Stimulated activated CD4-positive, alpha-beta T cell treated with anti-CD3 and anti-CD28 coated beads, Interleukin-1b, Interleukin-23, amount 100 ng/mL, for 48 hours (primary cell): ENCODE measurements at places on chromosomes 2 and 18.

- DNase-seq = no peak
Measured at GRCh38 chr2:88003074-88003755, 13.1 kb downstream of the RNU2-63P start.

DNA sequence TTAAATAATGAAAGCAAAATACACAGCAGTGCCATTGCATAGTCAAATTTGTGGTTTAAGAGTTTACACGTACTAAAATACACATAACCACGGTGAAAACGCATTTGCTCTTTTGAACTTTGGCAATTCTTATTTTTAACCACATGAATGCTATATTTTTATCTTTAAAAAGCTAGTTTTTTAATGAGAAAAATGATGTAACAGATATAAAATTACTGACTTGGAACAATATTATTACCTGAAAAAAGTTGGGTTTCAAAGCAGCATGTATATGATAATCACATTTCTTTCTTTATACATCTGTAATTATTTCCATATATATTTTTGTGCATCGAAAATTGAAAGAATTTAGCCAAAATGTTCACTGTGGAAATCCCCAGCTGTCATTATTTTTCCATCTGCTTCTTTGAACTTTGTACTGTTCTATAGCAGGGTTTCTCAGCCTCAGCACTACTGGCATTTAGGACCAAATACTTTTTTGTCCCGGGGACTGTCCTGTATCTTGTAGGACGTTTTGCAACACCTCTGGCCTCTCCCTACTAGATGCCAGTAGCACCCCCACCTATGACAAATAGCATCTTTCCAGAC, 75.9 kb upstream of the CAB39 start:
- no peak for DNase-seq

DNA sequence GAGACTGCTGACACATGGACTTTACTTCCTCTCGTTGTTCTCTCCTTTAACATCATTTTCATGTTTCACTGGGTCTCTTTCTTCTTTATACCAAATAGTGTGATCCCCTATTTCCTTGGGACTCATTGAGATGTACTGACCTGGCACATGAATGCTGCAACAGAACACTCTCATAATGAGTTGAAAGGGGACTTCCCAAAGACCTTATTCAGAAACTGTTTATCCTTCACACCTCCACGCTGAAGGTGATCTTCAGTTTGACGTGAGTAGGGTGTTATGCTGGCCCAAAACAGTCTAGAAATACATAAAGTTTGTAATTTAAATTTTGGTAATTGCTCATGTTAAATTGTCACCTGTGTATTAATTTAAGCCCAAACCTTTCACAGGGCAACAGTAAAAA, 1096.8 kb upstream of the GYPC start:
- no peak for DNase-seq

DNA sequence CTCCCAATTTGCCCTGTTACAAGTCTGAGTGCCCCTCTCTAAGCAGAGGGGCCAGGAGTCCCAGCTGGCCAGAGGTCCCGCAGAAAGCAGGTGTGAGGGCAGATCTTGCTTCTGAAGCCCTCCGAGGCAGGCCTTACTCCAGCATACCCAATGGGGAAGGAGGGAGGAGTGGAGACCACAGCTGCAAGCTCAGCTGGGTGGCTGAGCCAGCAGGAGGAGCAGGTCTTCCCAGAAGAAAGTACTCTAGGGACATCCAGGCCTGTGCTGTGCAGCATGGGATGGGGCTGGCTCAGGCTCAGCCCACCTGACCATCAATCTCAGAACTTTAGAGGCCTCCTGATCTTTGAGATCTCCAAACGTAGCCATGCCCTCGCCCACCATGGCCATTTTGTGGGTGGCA, 31.3 kb downstream of the PLB1 start:
- DNase-seq = no peak

- no peak for DNase-seq
Measured at GRCh38 chr2:216967889-216968288, 108.0 kb upstream of the TNP1 start.

DNA sequence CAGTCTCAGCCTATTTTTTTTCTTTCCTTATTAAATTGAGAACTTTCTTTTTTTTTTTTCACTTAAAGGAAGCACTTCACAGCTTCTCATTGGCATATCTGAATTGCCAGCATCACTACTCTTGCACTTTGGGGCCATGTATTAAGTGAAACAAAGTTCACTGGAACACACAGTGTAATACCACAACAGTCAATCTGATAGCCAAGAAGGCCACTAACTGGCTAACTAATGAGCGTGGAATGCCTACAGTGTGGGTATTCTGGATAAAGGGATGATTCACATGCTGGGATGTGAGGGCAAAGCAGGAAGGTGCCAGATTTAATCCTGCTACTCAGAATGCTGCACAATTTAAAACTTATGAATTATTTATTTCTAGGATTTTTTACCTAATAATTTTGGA, 11.7 kb upstream of the C18orf63 start:
- DNase-seq = no peak

GRCh38 chr2:32931945-32932709, 14.6 kb upstream of the LTBP1 start:
- no peak for DNase-seq

DNA sequence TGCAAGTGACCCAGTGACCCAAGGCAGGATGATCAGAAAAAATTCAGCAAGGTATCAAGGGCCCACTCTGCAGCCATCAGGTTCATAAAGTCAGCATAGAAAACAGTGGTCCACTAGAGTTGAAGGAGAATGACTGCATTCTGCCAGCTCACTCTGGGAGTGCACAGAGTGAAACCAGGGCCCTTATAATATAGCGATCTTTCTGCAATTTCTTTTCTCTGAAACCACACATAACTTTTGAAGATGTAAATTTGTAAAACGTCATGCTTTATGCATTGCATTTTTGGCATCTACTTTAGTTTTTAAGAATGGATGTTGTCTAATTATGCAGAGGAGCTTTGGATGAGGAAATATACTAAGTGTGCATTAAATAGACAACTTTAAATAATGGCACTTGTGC, 225.0 kb upstream of the SMIM21 start:
- DNase-seq = no peak

GRCh38 chr18:41576643-41577042, 378.4 kb upstream of the PIK3C3 start:
- no peak for DNase-seq

- no peak for DNase-seq
Measured at GRCh38 chr2:42984081-42984480, 191.7 kb upstream of the HAAO start.

GRCh38 chr2:169891593-169892298, 64.5 kb downstream of the UBR3 start:
- no peak for DNase-seq

DNA sequence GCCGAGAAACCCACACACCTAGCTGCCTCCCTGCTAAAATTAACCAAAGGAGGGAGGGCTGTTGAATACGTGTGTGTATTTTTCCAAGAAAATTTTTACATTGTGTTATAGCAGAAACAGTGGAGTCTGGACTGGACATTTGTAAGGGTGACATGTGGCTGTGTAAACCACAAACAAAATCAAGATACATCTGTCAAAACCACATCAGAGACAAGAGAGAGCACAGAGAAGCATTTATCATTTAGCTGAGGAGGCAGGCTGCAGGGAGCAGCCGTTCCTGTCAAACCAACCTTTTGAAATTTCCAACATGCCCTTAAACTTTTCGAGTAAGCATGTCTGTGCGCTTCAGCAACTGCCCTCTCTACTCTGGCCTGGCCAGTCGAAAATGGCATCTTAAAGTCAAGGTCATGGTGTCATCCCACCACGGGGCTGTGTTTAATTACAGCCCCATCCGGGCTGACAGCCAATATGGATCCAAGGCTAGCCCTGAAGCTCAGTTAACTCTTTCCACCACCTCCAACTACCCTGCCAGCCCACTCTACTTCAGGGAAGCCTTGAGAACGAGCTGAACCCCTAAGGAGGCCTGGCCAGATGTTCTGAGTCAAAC, 8.4 kb downstream of the BCL11A start:
- no peak for DNase-seq

- DNase-seq = no peak
Measured at GRCh38 chr18:12325726-12326245, 17.7 kb downstream of the TUBB6 start.

DNA sequence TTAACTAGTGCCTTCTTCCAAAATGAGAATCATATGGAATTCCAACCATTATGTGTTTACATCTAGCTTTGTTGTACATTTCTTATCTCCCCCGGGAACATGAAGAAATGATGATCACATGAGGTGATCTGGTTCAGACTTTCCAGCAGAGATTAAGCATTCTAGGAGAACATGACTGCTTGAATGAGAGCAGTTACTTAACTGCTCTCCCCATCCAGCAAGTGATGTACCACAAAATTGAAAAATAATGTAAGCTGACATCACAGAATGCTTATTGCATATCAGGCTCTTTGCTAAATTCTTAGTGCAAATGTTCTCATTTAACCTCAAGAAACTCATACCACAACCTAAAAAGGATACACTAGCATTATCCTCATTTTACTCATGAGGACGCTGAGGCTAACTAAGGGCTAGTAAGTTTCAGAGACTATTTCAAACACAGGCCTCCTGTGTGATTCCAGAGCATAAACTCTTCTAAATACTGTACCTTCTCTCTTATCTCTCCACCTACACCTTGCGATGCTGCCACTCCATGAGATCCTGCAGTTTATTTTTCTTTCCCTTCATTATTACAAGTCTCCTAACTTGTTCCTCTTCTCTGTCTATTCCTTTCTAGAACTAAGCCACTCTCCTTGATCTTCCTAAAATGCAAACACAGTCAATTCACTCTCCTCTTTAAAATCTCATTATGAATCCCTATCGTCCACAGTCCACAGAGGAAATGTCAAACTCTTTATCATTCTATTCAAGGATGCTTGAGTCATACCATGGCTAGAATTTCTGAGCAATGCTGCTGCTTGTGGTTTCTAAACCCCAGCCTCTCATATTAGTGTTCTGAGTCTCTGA, 1224.8 kb upstream of the ZEB2 start:
- no peak for DNase-seq

DNA sequence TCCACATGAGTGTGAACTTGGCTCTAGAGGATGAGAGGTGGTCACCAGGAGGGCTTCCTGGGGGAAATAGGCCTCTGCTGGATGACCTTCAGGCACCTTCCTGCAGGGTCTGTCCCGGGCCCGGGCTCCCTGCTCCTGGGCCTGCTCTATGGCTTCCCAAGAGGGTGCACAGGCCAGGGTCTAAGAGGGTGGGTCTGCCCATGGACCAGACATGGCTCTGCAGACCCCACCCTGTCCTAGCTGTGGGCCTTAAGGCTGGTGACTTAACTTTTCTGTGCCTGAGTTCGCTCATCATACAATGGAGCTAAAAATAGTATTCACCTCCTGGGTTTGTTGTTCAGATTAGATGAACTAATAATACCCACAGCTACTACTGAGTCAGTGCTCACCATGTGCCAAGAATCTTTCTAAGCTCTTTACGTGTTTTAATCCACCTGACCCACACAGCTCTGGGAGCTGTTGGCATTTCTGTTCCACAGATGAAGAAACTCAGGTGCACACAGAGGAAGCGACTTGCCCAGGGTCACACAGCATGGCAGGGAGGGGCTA, 14.4 kb downstream of the INHBB start:
- no peak for DNase-seq

GRCh38 chr18:767961-768360, 44.1 kb downstream of the YES1 start:
- no peak for DNase-seq

DNA sequence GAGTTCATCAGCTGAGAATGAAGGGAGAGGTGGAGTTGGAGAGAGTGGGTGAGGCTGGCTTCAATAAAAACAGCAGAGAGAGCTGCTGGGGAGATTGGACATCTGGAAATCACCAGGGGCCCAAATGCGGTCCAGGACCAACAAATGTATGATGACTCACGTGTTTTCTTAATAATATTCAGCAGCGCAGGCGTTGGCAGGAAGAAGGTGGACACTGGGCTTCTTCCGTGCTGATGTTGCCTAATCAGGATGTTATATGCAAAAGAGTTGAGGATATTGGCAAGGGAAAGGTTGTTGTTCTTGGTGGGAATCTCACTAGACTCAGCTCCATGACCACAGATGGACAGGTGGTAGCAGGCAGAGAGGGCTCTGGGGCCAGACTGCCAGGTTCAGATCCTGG, 12.8 kb upstream of the PLA2R1 start:
- no peak for DNase-seq

DNA sequence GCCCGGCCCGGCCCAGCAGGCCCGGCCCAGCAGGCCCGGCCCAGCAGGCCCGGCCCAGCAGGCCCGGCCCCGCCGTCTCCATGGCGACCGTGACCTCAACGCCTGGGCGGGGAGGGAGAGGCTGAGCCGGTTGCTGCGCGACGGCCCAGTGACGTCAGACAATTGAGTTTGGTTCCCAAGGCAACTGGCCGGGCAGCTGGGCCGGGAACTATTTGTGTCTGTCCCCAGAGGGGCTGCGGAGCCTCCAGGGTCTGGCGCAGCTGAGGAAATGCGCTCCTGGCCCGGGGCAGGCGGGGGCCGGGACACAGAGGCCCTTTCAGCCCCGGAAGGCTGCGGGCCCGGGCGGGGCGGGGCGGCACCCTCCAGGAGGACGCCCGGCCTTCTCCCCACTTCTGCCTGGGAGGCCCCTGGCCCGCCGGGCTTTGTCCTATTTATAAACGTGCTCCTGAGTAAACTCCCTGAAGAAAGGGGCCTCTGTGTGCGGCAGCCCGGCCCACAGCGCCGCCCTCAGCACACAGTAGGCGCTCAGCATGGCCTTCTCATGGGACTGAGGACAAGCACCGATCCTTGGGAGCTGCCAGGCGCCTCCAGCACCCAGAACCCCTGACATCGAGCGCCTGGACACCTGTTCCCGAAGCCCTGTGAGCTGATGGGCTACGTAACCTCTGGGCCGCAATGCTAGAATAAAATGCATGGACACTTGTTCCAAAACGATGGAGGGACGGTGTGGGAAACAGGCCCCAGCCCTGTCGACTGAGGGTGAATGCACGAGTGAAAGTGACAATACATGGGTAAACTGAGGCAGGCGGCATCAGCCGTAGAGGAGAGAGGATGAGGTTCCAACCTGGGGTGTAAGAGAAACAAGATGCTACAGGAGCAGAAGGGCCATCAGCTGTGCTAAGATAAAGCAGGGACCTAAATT, 12.3 kb downstream of the TEX44 start:
- DNase-seq = peak; percentile 90

GRCh38 chr2:196607073-196607472, 32.4 kb upstream of the CCDC150 start:
- DNase-seq = no peak

GRCh38 chr18:68466672-68467071, 248.2 kb downstream of the TMX3 start:
- DNase-seq = no peak
